ENCODE measurements at places on chromosomes 5 and 9. TPM values are rescaled to one million over a fixed set of nuclear protein-coding genes. Genes with fewer than 3 reads are reported as not detected.

Gene CCNI2
- polyA plus RNA-seq = 0.13 TPM

Gene ERAP2
- 3.2 TPM for polyA plus RNA-seq

Gene SLC6A7
- polyA plus RNA-seq = not detected

Gene NKD2
- 0.03 TPM for polyA plus RNA-seq

Gene FOXD4L4
- not detected for polyA plus RNA-seq

Gene SLC4A9
- polyA plus RNA-seq = not detected

Gene KCNT1
- not detected for polyA plus RNA-seq

Gene BARHL1
- polyA plus RNA-seq = not detected

Gene IFNB1
- polyA plus RNA-seq = not detected

Gene UBAP2
- 43.3 TPM for polyA plus RNA-seq
